ENCODE measurements at places on chromosomes 5 and 9. TPM values are rescaled to one million over a fixed set of nuclear protein-coding genes. Genes with fewer than 3 reads are reported as not detected.
A peak's percentile ranks its signal among the peaks of the same experiment; 100 is the strongest.

The OBP2B gene
- total RNA-seq, result not detected

- no peak overlapping the region for H3K4me3 ChIP-seq
- no peaks in the 10 kb centered on the region for H3K36me3 ChIP-seq
- H3K27me3 ChIP-seq, result no peaks in the 10 kb centered on the region
- H3K4me1 ChIP-seq, result no peaks in the 10 kb centered on the region
- no peak overlapping the region for H3K27ac ChIP-seq
Measured at GRCh38 chr5:27325513-27325912, 287.1 kb upstream of the CDH9 start.

DNA sequence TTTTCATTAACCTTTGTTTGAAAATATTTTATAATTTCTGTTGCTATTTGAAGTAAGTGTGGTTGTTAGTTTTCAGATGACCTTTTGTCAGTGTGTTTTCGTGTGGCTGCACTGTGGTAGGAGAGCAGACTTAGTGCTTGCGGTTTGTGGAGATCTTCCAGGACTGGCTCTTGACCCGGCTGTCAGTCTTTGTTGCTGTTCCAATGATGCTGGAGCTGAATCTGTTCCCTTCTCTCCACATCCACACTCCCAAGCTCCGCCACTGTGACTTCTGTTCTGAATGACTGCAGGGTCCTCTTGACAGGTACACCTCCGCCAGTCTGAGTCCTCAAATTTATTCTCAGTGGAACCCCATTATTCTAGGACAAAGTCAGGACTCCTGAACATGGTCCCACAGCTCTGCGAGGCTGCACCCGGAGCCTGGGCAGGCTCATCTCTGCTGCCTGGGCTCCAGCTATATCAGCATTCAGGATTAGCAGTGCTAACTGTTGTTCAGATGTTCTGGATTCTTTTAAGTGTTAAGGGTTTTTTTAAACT, 126.0 kb downstream of the WNK2 start:
- no peaks in the 10 kb centered on the region for H3K4me1 ChIP-seq
- H3K36me3 ChIP-seq, result no peaks in the 10 kb centered on the region
- no peak overlapping the region for H3K4me3 ChIP-seq
- no peak overlapping the region for H3K27ac ChIP-seq
- no peak for DNase-seq
- H3K27me3 ChIP-seq, result peaks cover 5% of the 10 kb centered on the region

GRCh38 chr9:34437006-34437925, 21.1 kb downstream of the FAM219A start:
- H3K4me1 ChIP-seq, result no peaks in the 10 kb centered on the region
- peak; percentile 47 for DNase-seq
- H3K36me3 ChIP-seq, result no peaks in the 10 kb centered on the region
- H3K4me3 ChIP-seq, result no peak overlapping the region
- no peak overlapping the region for H3K27ac ChIP-seq

The TOPORS gene
- total RNA-seq, result 49.3 TPM

DNA sequence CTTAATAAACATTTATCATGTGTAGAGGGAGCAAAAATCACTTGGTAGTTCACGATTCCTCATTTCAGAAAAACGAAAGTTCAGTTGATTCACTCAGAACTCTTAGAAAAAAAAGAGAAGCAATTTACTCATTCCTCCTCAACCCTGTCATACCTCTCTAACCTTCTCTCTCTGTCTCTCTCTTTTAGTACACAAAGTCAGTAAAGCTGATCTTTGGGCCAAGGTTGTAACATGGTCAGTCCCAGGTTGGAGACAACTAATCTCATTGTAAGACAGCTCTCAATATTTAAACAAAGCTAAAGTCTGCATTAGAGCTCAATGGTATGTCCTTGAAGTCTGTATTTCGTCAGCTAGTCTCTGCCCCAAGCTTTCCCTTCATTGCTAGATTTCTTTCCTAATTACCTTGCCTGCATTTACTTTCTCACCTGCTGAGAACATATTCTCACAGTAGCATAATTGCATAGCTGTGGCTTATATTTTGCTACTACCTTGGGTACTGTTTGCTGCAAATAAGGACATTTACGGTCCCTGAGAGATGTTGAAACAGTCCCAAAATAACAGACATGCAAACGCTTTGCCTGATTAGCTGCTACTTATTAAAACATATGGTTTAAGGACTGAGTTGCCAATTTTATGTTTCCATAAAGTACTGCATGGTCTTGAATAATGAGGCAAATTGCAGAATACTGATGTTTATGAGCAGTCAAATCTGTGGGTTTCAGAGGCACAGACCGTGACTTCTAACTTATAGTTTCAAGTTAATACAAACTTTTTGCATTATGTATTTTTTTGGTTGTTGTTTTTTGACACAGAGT, 138.3 kb downstream of the GPBP1 start:
- no peaks in the 10 kb centered on the region for H3K27me3 ChIP-seq
- no peak for DNase-seq
- no peaks in the 10 kb centered on the region for H3K36me3 ChIP-seq
- H3K4me1 ChIP-seq, result no peaks in the 10 kb centered on the region
- H3K4me3 ChIP-seq, result no peak overlapping the region

- H3K27me3 ChIP-seq, result no peaks in the 10 kb centered on the region
- H3K27ac ChIP-seq, result no peak overlapping the region
- H3K36me3 ChIP-seq, result no peaks in the 10 kb centered on the region
- no peak for DNase-seq
Measured at GRCh38 chr9:26971721-26972120, 15.5 kb downstream of the IFT74 start.

GRCh38 chr5:172606156-172606785, 34.8 kb upstream of the NEURL1B start:
- H3K36me3 ChIP-seq, result no peaks in the 10 kb centered on the region
- H3K4me1 ChIP-seq, result peaks cover 4% of the 10 kb centered on the region
- H3K27ac ChIP-seq, result no peak overlapping the region
- DNase-seq, result no peak
- H3K27me3 ChIP-seq, result no peaks in the 10 kb centered on the region

DNA sequence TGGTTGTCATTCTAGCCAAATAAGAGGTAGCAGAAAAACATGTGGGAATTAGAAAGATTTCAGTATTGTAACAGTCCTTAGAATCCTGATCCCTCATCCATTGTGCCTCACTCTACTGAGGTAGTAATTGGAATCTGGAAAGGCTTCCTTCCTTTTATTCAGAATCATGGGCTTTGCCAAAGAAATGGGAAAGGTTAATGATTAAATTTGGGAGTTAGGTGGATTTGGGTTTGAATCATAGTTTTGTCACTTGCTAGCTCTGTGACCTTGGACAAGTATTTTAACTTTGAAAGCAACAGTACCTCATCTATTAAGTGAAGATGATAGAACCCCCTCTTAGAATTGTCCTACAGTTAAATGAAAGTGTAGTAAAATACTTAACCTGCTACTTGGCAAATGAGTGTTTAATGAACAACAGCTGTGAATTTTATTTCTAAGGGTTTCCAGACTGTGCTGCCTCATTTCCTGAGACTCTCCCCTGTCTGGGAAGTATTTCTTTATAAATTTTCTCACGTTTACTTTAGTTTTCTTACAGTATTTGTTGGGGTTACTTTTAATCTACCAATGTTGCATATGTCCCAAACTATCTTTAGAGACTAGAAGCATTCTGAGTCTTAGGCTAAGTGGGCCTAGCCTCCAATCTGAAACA, 11.7 kb downstream of the SPDL1 start:
- DNase-seq, result no peak
- H3K36me3 ChIP-seq, result no peaks in the 10 kb centered on the region
- no peak overlapping the region for H3K4me3 ChIP-seq

DNA sequence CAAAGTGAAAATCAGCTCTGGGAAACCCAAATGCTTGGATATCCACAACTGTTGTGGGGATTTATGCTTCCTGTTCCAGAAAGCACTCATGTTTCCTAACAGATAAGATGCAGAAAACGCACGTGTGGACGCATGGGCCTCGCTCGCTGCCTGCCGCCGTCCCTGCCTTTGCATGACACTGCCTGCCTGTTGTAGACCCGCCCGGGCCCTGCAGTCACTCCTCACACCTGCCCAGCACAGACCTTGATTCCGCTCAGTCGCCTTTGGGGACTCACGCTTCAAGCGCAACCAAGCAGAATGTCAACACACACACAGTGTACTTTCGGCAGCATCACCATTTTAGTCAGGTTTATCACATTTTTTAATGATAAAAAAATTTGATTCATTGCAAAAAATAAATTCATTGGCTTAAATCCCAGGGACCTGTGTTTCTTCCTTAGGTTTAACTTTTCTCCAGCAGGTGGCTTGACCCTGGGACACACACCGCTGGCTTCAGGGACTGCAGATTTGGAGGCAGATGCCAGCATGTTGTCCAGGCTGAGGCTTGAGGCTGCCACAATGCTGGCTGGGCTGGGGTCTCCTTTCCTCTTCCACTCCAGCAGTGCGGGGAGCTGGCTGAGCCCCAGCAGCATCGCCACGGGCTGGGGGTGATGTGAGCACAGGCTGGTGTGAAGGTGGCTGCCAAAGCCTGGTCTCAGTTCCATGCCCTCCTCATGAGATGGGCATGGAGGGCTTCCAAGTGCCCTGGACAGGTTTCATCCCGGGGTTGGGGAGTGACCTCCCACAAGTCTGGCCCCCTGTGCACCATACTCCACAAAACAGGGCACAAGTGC, 416.9 kb upstream of the IRX4 start:
- no peaks in the 10 kb centered on the region for H3K36me3 ChIP-seq
- H3K27me3 ChIP-seq, result no peaks in the 10 kb centered on the region
- DNase-seq, result no peak
- no peak overlapping the region for H3K4me3 ChIP-seq

- H3K36me3 ChIP-seq, result no peaks in the 10 kb centered on the region
- no peak overlapping the region for H3K4me3 ChIP-seq
- DNase-seq, result no peak
- no peaks in the 10 kb centered on the region for H3K27me3 ChIP-seq
Measured at GRCh38 chr9:82504620-82505019, 516.0 kb downstream of the SPATA31D1 start.

DNA sequence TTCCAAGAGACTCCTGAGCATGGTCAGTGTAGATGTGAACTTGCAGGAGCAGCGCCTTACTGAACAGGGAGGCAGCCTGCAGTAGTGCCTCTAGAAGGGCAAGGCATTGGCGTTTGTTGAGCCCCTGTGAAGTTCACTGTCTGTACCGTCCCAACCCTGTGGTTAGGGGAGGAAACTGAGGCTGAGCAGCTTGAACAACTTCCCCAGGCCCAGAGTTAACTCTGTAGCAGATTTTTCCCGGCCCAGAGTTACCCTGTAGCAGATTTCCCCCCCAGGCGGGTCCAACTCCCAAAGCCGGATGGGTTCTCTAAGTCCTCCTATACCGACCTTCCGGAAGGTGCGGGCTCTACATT, 9.6 kb downstream of the LMX1B start:
- no peaks in the 10 kb centered on the region for H3K36me3 ChIP-seq
- no peak overlapping the region for H3K27ac ChIP-seq
- DNase-seq, result no peak
- H3K27me3 ChIP-seq, result peaks cover 53% of the 10 kb centered on the region
- H3K4me3 ChIP-seq, result no peak overlapping the region
- H3K4me1 ChIP-seq, result no peaks in the 10 kb centered on the region

The LECT2 gene
- not detected for total RNA-seq

The IRX1 gene
- not detected for total RNA-seq

GRCh38 chr5:89597878-89598277, 714.9 kb upstream of the MEF2C start:
- no peak overlapping the region for H3K27ac ChIP-seq
- DNase-seq, result no peak
- H3K27me3 ChIP-seq, result no peaks in the 10 kb centered on the region
- H3K4me1 ChIP-seq, result no peaks in the 10 kb centered on the region
- H3K36me3 ChIP-seq, result no peaks in the 10 kb centered on the region

The SPACA9 gene
- 7.0 TPM for total RNA-seq

DNA sequence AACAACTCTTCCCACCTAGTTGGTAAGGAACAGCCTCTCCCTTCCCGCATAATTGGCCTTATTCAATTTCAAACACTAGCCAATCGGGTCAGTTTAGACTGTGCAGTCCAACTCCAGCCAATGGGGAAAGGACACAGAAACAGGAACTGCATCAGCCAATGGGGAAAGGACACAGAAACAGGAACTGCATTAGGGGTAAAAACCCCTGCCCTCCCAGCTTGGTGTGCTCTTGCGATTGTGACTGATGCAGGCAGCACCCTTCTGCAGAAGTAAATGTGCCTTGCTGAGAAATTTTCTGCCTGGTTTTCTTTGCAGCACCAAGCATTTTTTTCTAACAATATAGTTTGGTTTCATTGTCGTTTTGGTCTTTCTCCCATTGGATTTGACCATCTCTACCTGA, 8.5 kb upstream of the GLT6D1 start:
- H3K27me3 ChIP-seq, result no peaks in the 10 kb centered on the region
- no peak overlapping the region for H3K27ac ChIP-seq
- no peaks in the 10 kb centered on the region for H3K36me3 ChIP-seq
- H3K4me3 ChIP-seq, result no peak overlapping the region

DNA sequence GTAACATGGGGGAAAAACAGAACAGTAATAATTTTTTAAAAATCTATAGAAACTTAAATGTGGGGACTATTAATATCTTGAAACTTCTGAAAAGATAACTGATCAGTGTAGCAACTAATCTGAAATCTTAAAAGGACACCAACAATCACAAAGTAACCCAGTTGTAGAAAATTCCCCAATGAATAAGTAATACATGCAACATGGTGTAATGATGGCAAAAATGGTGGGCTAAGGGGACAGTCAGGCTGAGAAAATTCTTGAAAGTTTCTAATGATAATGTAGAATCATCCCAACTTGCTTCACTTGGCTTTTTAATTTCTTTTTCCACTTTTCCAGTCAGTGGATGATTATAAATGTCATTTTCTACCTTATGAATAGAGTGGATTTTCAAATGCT, 5.4 kb downstream of the NFIL3 start:
- H3K36me3 ChIP-seq, result no peaks in the 10 kb centered on the region
- no peak overlapping the region for H3K4me3 ChIP-seq
- H3K4me1 ChIP-seq, result no peaks in the 10 kb centered on the region
- peak overlapping the region; percentile 16 for H3K27ac ChIP-seq

The PCDH1 gene
- total RNA-seq, result 31.8 TPM

The TRMO gene
- 15.4 TPM for total RNA-seq

The FGF18 gene
- total RNA-seq, result 3.0 TPM

GRCh38 chr9:98465799-98466198, 210.3 kb upstream of the TBC1D2 start:
- no peaks in the 10 kb centered on the region for H3K27me3 ChIP-seq
- H3K27ac ChIP-seq, result no peak overlapping the region
- H3K4me1 ChIP-seq, result no peaks in the 10 kb centered on the region
- no peak overlapping the region for H3K4me3 ChIP-seq
- no peaks in the 10 kb centered on the region for H3K36me3 ChIP-seq
- no peak for DNase-seq

The PCDHA7 gene
- 2.2 TPM for total RNA-seq

- H3K27ac ChIP-seq, result peak within 1 kb of the TSS; percentile 76
- DNase-seq, result peak; percentile 91
- H3K4me3 ChIP-seq, result peak within 1 kb of the TSS; percentile 92
- no peaks in the 10 kb centered on the region for H3K36me3 ChIP-seq
Measured at GRCh38 chr9:116687074-116687753, at the start of gene TRIM32. TSS of gene TRIM32 (plus strand) at chr9:116687305. CDS start at chr9:116697743, 10,438 bp downstream.

The GDNF gene
- total RNA-seq, result 0.77 TPM

- no peak for DNase-seq
- no peaks in the 10 kb centered on the region for H3K36me3 ChIP-seq
- no peaks in the 10 kb centered on the region for H3K4me1 ChIP-seq
- H3K27ac ChIP-seq, result no peak overlapping the region
- H3K4me3 ChIP-seq, result no peak overlapping the region
Measured at GRCh38 chr9:70753311-70753710, 338.9 kb upstream of the KLF9 start.
